ENCODE measurements at places on chromosomes 16 and 17.
A peak's percentile ranks its signal among the peaks of the same experiment; 100 is the strongest.

DNA sequence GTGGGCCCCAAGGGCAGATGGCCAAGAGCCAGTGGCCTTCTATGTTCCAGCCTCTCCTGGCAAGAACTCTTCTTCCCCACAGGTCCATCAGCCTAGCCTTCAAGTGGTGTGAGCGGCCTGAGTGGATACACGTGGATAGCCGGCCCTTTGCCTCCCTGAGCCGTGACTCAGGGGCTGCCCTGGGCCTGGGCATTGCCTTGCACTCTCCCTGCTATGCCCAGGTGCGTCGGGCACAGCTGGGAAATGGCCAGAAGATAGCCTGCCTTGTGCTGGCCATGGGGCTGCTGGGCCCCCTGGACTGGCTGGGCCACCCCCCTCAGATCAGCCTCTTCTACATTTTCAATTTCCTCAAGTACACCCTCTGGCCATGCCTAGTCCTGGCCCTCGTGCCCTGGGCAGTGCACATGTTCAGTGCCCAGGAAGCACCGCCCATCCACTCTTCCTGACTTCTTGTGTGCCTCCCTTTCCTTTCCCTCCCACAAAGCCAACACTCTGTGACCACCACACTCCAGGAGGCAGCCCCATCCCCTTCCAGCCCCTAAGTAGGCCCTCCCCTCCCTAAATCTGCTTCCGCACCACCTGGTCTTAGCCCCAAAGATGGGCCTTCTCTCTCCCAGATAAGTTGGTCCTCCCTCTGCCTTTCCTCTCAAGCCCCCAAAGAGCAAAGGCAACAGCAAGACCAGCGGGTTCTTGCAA lies 5.2 kb downstream of the G6PC3 start:
- no peak for DNase-seq

- DNase-seq: no peak
Observed at GRCh38 chr16:27470567-27471431, 68.8 kb downstream of the IL21R start.

DNA sequence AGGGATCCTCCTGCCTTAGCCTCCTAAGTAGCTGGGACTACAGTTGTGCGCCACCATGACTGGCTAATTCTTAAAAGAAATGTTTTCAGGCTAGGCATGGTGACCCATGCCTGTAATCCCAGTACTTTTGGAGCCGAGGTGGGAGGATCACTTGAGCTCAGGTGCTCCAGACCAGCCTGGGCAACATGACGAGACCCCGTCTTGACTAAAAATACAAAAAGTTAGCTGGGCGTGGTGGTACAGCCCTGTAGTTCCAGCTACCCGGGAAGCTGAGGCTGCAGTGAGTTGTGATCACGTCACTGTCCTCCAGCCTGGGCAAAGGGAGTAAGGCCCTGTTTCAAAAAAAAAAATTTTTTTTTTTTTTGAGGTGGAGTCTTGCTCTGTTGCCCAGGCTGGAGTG lies 173.1 kb downstream of the SEC14L1 start:
- no peak for DNase-seq

DNA sequence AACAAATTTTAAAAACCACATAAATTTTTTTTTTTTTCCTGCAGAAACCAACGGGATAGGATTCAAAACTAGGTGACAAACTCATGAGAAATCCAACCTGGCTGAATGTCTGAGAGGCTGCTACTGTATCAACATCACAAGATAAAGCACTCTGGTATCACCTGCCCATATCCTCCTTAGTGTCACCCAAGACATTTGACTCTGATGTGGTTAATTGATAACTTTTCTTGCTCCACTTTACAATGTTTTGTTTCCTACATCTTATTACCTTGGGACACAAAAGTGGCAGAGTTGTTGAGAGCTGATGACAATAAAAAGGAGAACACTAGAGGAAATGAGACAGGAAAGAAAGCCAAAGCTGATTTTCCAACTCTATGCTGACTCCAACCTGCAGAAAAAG lies 4.0 kb upstream of the FBXL20 start:
- no peak for DNase-seq

GRCh38 chr17:59435238-59435637 lies 103.8 kb downstream of the YPEL2 start:
- no peak for DNase-seq

DNA sequence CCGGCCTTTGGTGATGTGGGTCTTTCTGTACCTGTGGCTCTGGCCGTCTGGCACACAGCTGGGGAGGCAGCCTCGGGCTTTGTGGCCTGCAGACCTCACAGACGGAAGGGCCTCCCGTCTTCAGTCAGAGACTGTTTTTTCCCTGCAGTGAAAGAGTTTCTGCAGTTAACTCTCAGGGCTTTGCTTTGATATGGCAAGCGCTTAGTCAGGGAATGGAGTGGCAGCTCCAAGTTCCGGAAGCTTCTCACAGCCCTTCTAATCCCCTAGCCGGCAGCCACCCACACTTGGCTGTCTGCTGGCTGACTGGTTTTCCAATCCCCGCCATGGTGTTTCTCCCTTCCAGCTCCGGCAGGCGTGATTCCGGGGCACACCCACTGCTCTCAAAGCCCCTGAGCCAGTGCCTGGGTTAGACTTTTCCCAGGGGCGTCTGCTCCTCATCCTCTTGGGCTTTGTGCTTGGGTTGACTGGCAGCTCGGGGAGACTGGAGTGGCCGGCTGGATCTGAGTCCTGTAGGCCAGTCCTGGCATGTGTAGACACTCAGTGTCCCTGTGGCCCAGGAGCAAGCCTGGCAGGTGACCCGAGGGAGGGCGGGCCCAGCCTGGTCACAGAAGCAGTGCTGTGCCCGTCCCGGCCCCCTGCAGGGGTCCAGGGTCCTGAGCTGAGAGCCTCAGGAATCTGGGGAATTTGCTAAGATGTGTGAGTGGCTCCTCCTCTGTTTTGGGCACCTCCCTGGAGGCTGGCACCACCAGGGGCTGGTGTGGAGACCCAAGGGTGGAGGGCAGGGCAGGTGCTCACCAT lies 29.9 kb downstream of the BAIAP2 start:
- no peak for DNase-seq

DNA sequence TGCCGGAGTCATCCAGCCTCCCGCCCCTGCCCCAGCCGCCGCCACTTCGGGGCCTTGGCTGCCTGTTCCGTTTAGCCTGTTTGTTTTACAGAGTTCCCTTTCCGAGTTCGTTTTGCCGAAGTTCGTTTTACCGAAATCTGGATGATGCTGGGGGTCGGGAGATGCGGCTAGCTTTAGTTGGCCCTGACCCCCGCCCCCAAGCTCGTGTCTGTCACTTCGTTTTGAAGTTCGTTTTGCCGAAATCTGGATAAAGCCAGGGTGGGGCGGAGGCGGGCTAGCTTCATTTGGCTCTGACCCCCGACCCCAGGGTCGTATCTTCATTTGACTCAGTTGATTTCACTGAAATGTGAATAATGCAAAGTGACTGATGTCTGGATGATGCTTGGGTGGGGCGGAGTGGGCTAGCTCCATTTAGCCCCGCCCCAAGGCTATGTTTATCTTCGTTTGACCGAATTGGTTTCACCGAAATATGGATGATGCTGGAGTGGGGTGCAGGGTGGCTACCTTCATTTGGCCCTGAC lies 591 bp downstream of the PSMD7 start:
- no peak for DNase-seq

GRCh38 chr17:56506349-56506748 lies 87.2 kb upstream of the NOG start:
- no peak for DNase-seq

DNA sequence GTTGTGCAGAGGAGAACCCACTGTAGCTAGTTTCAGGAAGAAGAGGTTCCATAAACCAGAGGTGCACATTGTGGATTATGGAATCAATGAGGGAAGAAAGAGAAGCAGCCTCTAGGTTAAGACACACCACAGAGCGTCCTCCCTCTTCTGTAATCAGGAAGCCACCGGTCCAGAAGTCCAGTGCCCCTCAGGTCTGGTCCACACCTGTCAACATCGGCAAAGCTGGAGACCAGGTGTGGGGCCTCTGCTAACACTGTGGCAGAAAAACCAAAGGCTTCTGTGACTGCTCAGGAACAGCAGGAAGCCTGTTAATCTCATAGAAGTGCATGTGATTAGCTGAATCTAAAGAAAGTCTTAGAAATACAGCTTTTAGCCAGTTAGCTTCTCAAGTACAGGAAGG lies 23.3 kb downstream of the LIMD2 start:
- peak; percentile 90 for DNase-seq

- no peak for DNase-seq
Observed at GRCh38 chr16:57042157-57043111, 49.9 kb upstream of the CPNE2 start.

DNA sequence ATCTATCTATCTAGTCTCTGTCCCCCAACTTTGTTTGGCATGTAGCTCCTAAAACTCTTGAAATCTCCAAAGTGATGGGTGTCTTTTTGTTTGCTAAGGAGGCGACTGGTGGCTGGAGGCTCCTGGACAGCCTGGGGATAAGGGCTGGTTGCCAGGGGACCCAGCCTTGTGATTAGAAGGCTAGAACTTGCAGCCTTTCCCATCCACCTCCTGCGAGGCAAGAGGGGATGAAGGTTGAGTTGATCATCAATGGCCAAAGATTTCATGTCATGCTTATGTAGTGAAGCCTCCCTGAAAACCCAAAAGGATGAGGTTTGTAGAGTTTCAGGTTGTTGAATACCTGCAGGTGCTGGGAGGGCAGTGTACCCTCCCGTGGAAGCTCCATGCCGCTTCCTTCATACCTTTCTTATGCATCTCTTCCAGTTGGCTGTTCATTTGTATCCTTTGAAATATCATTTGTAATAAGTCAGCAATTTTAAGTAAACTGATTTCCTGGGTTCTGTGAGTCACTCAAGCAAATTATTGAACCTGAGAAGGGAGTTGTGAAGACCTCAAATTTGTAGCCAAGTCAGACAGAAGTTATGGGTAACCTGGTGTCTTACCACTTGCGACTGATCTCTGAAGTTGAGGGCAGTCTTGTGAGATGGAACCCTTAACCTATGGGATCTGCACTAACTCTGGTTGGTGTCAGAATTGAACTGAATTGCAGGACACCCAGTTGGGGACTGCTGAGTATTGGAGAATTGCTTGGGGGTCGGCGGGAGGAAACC lies 202.4 kb downstream of the SEC14L1 start:
- no peak for DNase-seq
